ENCODE measurements at places on chromosomes 5 and 9.
A peak's percentile ranks its signal among the peaks of the same experiment; 100 is the strongest.

DNA sequence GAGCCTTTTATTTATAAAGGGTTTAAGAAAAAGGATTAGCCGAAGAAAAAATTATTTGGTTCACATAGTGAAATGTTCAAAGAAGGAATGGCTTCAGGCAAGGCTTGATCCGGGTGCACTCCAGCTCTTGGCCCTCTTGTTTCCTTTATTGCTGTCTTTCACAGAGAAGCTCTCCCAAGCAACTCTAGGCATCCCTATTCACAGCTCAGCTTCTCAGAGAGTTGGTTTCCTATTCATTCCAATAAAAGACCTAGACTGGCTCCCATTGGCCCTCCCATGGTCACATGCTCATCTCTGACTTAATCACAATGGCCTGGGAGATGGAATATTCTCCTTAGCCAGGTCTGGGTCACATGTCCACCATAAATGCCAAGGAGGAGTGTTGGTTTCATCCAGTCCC, 9.4 kb upstream of the FGFR4 start:
- DNase-seq: no peak
- H3K4me1 ChIP-seq: peaks cover under 1% of the 10 kb centered on the region

GRCh38 chr5:109859537-109859936, 169.8 kb downstream of the MAN2A1 start:
- H3K4me3 ChIP-seq: no peak overlapping the region
- no peak for DNase-seq
- no peaks in the 10 kb centered on the region for H3K27me3 ChIP-seq
- no peak overlapping the region for H3K27ac ChIP-seq
- H3K36me3 ChIP-seq: peaks cover 71% of the 10 kb centered on the region

GRCh38 chr9:89009546-89009840, 18.2 kb downstream of the S1PR3 start:
- H3K27ac ChIP-seq: no peak overlapping the region
- no peaks in the 10 kb centered on the region for H3K4me1 ChIP-seq
- peaks cover 20% of the 10 kb centered on the region for H3K36me3 ChIP-seq

GRCh38 chr5:135450336-135450735, 1.8 kb downstream of the TIFAB start:
- no peak overlapping the region for H3K4me3 ChIP-seq
- H3K4me1 ChIP-seq: peaks cover 11% of the 10 kb centered on the region
- no peak overlapping the region for H3K27ac ChIP-seq
- DNase-seq: no peak
- H3K27me3 ChIP-seq: peaks cover 30% of the 10 kb centered on the region

DNA sequence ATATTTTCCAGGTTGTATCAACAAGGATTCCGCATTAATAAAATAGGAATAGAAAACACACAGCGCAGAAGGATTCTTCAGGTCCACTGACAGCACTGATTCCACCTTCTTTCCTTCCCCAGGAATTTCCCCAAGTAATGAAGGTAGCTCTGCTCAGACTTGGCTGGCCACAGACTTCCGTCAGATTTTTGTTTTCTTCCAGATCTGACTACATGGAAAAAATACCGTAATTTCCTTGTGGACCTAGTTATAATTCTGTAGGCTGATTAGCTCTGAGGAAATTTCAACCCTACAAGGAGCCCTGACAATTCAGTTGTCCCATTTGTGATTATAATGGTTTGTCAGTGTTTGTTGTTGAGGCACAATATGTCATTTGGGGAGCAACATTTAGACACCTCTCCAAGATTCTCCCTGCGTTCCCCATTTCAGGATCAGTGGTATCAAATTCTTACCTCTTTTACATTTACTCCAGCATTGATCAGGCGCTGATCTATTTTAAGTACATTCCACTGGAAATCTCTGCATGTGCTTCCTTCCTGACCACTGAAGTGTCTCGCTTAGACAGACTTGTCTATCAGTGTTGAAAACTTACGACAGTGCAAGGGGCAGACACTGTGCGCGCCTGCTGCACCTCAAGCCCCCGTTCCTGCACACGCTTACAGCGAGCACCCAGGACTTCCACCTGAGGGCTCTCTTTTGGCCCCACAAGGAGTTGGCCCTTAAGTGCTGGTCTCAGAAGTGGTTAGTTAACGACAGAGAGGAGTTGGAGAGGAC, 94.8 kb downstream of the LHFPL2 start:
- H3K4me1 ChIP-seq: peaks cover 24% of the 10 kb centered on the region
- H3K27me3 ChIP-seq: peaks cover 3% of the 10 kb centered on the region
- DNase-seq: no peak
- H3K4me3 ChIP-seq: no peak overlapping the region

DNA sequence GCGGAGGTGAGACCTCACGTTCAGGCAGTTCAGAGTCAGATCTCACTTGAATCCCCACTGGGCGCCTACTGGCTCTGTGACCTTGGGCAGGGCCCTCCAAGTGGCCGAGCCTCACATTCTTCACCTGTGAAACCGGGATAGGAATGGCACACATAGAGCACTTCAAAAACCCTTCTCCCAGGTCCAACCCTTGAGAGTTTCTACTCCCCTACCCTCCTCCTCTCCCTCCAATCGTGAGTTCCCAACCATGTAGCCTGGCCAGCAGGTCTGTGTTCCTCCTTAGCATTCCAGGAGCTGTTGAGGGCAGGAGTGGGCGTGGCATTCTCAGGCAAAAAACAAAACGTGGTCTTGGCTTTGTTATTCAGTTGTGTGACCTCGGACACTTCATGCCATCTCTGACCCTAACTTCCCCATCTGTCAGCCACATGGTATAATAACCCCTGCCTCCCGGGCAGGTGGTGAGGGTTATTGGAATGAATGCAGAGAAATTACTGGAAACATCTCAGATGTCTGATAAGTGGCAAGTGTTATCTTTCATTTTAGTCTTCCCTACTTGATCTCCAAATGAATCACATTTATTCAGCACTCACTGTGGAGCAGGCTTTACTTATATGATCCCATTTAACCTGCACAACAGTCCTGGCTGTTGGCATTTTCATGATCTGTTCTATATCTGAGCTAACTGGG, 112.8 kb upstream of the BOD1 start:
- no peak for DNase-seq
- peaks cover 8% of the 10 kb centered on the region for H3K4me1 ChIP-seq
- no peak overlapping the region for H3K4me3 ChIP-seq
- no peak overlapping the region for H3K27ac ChIP-seq
- peaks cover 38% of the 10 kb centered on the region for H3K27me3 ChIP-seq

- H3K27ac ChIP-seq: no peak overlapping the region
- no peak overlapping the region for H3K4me3 ChIP-seq
- peaks cover 12% of the 10 kb centered on the region for H3K4me1 ChIP-seq
- no peaks in the 10 kb centered on the region for H3K27me3 ChIP-seq
Measured at GRCh38 chr9:3446313-3446712, 79.5 kb downstream of the RFX3 start.

DNA sequence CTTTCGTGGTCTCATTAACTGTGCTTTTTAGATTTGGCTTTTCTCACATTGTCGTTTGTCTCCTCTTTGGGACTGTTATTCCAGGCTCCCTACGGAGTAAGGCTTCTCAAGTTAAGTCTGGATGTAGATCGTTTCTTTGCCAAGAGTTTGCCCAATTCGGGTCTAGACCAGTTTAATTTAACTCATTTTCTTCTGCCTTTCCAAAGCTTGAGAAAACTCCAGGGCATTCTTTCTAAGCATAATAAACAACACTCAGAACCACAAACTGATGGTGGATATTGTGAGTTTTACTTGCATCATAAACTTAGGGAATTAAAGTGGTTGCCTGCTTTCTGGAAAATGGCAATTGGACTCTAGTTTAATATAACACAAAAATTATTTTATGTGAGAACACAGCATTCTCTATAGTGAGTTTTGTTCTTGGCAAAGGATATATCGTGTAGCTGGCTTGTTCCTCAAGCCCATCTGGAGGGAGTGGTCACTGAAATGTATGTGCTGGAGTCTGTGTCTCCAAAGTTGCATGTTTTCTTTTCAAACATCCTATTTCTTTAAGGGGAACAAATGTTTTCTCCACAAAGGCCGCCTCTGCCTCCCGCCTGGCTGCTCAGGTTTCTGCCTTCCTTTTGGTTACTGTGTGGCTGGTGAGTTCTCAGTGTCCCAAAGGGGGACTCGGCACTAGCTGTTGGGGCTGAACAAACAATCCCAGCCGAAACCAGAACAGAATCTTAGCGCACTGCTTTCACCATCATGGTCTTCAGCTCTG, 211.3 kb upstream of the FBN2 start:
- DNase-seq: peak; percentile 19
- peaks cover 52% of the 10 kb centered on the region for H3K4me1 ChIP-seq
- H3K4me3 ChIP-seq: peak overlapping the region; percentile 60
- H3K27me3 ChIP-seq: no peaks in the 10 kb centered on the region
- peak overlapping the region; percentile 99 for H3K27ac ChIP-seq
- no peaks in the 10 kb centered on the region for H3K36me3 ChIP-seq

- no peaks in the 10 kb centered on the region for H3K36me3 ChIP-seq
- peaks cover 71% of the 10 kb centered on the region for H3K4me1 ChIP-seq
- H3K4me3 ChIP-seq: no peak overlapping the region
- H3K27me3 ChIP-seq: peaks cover 8% of the 10 kb centered on the region
- DNase-seq: no peak
Measured at GRCh38 chr5:159511570-159511969, 181.3 kb upstream of the IL12B start.

GRCh38 chr9:2810420-2811075, 33.3 kb downstream of the PUM3 start:
- DNase-seq: no peak
- no peaks in the 10 kb centered on the region for H3K27me3 ChIP-seq
- H3K4me1 ChIP-seq: peaks cover 14% of the 10 kb centered on the region
- H3K4me3 ChIP-seq: no peak overlapping the region

DNA sequence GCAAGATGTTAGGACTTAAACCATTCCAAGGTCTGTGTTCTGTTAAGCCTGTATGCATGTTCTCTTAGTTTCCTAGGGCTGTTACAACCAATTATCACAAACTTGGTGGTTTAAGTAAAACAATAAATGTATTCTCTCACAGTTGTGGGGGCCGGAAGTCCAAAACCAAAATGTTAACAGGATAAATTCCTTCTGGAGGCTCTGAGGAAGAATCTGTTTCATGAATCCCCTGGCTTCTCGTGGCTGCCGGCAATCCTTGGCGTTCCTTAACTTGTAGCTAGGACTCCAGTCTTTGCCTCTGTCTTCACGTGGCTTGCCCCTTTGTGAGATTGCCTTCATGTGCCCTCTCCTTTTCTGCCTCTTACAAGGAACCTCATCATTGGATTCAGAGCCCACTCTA, 30.4 kb downstream of the FEM1C start:
- no peaks in the 10 kb centered on the region for H3K4me1 ChIP-seq
- H3K4me3 ChIP-seq: no peak overlapping the region
- DNase-seq: no peak
- no peak overlapping the region for H3K27ac ChIP-seq

DNA sequence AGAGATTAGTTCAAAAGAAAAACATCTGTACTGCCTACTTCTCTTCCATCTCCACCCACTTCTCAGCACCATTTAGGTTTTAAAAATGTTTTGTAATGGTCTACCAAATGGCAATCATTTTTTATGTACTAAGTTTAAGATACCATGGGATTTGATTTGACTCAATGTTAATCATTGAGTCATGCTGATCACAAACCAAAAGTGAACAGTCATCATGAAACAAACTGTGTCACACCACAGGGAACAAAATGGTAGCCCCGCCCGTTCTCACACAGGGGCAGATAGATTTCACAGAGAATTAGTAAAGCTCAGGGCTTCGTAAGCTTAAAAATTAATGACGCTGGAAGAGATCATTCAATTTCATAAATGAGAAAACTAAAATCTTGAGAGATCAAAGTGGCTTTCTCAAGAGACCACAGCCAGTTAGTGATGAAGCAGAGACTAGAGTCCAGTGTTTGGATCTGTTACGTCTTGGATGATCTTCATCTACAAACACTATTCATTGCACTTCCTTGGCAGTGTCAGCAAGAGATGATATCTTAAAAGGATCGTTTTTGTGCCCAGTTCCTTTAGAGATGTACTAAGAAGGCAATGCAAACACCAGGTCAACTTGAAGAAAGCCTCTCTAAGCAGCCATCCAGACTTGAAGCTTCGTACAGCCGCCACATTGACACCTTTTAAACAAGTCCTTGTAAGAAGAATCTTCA, 33.9 kb upstream of the TRIO start:
- no peak overlapping the region for H3K27ac ChIP-seq
- no peak for DNase-seq
- peaks cover 16% of the 10 kb centered on the region for H3K4me1 ChIP-seq
- H3K36me3 ChIP-seq: no peaks in the 10 kb centered on the region
- no peak overlapping the region for H3K4me3 ChIP-seq

GRCh38 chr5:6377582-6377904, 804 bp downstream of the MED10 start:
- peaks cover 25% of the 10 kb centered on the region for H3K4me1 ChIP-seq
- H3K27me3 ChIP-seq: no peaks in the 10 kb centered on the region
- H3K27ac ChIP-seq: no peak overlapping the region
- H3K4me3 ChIP-seq: peak overlapping the region; percentile 98
- no peak for DNase-seq

GRCh38 chr9:108684288-108685025, 171.3 kb downstream of the ACTL7B start:
- H3K36me3 ChIP-seq: no peaks in the 10 kb centered on the region
- DNase-seq: no peak
- no peak overlapping the region for H3K27ac ChIP-seq
- H3K27me3 ChIP-seq: peaks cover 9% of the 10 kb centered on the region
- no peaks in the 10 kb centered on the region for H3K4me1 ChIP-seq
- no peak overlapping the region for H3K4me3 ChIP-seq

DNA sequence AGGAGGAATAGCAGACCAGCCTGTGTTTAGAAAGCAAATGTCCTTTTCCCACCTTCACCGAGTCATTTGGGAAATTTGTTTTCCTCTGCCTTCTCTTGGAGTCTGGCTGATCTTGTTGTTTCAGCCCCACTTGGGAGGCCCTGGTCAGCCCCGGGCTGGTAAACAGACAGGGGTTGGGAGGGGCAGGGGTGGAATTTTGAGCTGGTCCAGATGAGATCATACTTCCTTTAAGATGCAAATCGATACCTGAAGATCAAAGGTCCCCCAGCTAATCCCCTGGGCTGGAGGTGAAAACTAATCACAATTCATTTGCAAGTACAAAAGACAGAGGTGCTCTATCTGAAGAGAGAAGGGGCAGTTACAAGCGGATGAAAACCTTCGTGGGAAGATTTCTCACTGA, 118.4 kb downstream of the PAPPA start:
- no peaks in the 10 kb centered on the region for H3K36me3 ChIP-seq
- DNase-seq: no peak
- H3K4me1 ChIP-seq: peaks cover 83% of the 10 kb centered on the region
- peaks cover 2% of the 10 kb centered on the region for H3K27me3 ChIP-seq

GRCh38 chr9:27428551-27428950, 95.5 kb upstream of the IFNK start:
- H3K36me3 ChIP-seq: no peaks in the 10 kb centered on the region
- no peak overlapping the region for H3K27ac ChIP-seq
- no peak overlapping the region for H3K4me3 ChIP-seq

DNA sequence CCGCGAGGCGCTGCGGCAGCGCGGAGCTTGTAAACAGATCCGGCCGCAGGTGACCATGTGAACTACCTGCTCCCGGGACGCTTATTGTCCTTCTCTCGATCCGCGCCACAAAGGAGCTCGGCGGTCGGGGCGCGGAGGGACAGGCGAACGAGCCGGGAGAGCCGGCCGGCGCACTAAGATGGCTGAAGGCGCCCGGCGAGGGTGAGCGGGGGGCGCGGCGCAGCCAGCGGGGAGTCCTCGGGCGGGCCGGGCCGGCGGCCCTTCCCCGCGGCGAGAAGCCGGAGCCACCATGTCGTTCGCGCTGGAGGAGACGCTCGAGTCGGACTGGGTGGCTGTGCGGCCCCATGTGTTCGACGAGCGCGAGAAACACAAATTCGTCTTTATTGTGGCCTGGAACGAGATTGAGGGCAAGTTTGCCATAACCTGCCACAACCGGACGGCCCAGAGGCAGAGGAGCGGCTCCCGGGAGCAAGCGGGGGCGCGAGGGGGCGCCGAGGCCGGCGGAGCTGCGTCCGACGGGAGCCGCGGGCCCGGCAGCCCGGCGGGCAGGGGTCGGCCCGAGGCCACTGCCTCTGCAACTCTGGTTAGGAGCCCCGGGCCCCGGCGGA, 535 bp downstream of the JMY start:
- no peak overlapping the region for H3K27ac ChIP-seq
- H3K27me3 ChIP-seq: peaks cover 53% of the 10 kb centered on the region
- H3K36me3 ChIP-seq: no peaks in the 10 kb centered on the region
- peak; percentile 64 for DNase-seq
- H3K4me3 ChIP-seq: peak overlapping the region; percentile 85

Data from nephron progenitor cell (in vitro differentiated cells).